ENCODE measurements at places on chromosomes 11 and 22. TPM values are rescaled to one million over a fixed set of nuclear protein-coding genes. Genes with fewer than 3 reads are reported as not detected.

Gene GRAP2
- total RNA-seq: 140 TPM

Gene PRRG4
- not detected for total RNA-seq

Gene ANGPTL5
- not detected for total RNA-seq

Gene LGR4
- 1.6 TPM for total RNA-seq

Gene KCNK7
- 2.7 TPM for total RNA-seq

Gene CNTF
- total RNA-seq: 2.9 TPM

Gene DRD4
- total RNA-seq: 0.64 TPM

Gene MMP11
- total RNA-seq: 1.6 TPM

Gene SCGB2A2
- total RNA-seq: not detected

Gene TOM1
- total RNA-seq: 76.1 TPM

Gene OR8D1
- not detected for total RNA-seq

Gene RIC3
- 28.7 TPM for total RNA-seq

Gene SULT4A1
- total RNA-seq: not detected

Gene FJX1
- not detected for total RNA-seq

Gene RBM4
- total RNA-seq: 183 TPM

Gene C1QTNF5
- total RNA-seq: not detected

Gene INSC
- not detected for total RNA-seq

Gene MPZL2
- total RNA-seq: 3.7 TPM

Gene OR8G5
- total RNA-seq: not detected

Gene ENTHD1
- total RNA-seq: 0.47 TPM

Gene FXYD2
- total RNA-seq: 10.5 TPM
